Stimulated activated CD8-positive, alpha-beta memory T cell treated with anti-CD3 and anti-CD28 coated beads, Interleukin-7, amount 100 ng/mL, for 4 hours (primary cell): ENCODE measurements at places on chromosomes 3 and 15.

GRCh38 chr15:31344823-31345605, 18.4 kb downstream of the KLF13 start:
- no peak for DNase-seq

GRCh38 chr3:147388700-147389580, 17.4 kb downstream of the ZIC4 start:
- DNase-seq = no peak

GRCh38 chr3:11581237-11582190, 62.2 kb downstream of the VGLL4 start:
- DNase-seq = no peak

DNA sequence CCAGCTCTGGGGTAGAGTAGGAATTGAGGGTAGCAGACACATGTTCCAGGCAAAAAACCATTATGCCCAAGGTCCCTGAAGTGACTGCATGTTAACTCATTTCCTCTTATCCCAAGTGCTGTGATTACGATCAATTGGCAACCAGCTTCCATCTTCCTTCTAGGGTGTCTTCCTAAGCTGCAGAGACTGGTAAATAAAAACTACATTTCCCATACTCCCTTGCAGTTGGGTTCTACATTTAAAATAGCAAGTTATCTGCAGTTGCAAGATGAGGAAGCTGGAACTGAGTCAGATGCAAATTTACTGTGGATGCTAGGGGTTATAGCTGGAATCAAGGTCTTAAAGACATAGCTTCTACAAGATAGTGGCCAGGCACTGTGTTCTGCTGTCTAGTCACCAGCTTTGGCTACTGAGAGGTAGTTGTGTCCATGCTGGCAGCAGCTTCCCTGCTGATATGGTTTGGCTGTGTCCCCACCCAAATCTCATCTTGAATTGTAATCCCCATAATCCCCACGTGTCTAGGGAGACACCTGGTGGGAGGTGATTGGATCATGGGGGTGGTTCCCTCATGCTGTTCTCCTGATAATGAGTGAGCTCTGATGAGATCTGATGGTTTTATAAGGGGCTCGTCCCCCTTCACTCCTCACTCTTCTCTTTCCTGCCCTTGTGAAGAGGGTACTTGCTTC, 51.3 kb upstream of the FBN1 start:
- DNase-seq = no peak

DNA sequence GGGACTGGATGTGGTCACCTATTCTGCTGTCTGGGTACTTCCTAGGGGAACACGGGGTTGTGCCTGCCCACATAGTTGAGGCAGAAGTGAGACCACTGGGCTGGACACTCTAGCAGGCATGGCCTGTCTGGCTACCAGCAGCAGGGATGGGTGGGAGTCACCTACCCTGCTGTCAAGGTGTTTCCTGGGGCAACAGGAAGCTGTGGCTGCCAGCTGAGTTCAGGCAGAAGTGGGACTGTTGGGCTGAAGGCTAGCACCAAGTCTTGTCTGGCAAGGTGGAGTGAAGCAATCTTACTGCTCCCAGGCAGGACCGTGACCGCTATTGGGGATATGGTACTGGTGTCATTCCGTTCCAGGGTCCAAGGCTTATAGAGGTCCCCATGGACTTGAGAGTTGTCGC, 20.3 kb upstream of the ZDHHC23 start:
- no peak for DNase-seq

DNA sequence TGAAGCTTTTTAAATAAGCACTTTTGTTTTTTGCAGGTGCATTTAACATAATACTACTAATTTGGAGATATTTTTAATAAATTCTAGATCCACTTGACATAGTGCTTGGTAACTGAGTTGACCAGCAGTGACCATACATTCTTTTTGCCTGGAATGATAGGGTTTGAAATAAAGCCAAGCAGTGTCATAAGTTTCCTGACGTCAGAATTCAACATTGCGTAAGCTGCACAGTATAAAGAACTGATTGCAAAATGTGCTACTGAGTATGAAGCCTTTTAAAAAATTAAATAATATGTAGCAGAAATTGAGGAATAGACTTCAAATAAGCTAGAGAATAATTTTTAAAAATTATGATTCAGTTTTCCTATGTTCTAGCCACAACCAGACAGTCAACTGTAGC, 454.6 kb upstream of the ARPP21 start:
- DNase-seq = no peak

DNA sequence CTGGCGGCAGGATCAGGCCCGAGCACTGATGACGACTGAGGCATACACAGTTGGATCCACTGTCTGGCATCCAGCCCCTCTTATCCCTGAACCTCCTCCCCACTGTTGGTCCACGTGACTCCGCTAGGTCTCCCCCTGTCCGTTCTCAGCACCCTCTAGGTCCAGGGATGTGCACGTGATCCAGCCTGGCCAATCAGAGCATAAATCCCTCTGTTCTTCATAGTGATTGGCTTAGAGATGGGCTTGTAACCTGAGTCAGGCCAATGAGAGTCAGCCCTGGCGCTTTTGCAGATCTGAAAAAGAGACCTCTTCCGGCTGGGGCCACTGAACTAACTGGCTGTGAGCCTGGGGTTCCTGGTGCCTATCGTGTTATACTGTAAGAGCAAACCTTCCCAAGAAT, 20.5 kb upstream of the IQSEC1 start:
- no peak for DNase-seq

DNA sequence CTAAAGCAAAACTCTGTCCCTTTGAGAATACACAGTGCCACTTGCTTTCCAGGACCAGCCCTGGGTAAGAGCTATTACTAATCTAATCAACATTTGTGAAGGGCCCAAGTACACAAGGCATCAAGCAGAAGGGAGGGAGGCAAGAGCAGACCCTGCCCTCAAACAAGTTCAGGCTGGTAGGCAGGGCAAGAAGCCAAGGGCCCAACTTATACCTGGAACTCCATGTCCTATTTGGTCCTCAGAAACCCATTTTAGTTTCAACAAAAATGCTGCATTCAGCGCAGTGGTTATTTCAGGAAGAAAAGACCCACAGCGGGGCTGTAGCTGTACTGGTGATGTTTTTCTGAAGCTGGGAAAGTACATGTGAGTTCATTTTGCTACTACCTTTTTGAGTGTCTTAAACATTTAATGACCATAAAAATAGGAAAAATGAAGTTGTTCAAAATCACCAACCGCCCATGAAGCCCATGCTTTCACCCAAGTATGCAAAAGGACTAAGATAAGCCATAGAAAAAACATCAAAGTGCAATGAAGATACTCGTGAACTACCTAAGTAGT, 2.8 kb downstream of the RPS17 start:
- DNase-seq = no peak
